ENCODE measurements at places on chromosomes 6 and 20.

DNA sequence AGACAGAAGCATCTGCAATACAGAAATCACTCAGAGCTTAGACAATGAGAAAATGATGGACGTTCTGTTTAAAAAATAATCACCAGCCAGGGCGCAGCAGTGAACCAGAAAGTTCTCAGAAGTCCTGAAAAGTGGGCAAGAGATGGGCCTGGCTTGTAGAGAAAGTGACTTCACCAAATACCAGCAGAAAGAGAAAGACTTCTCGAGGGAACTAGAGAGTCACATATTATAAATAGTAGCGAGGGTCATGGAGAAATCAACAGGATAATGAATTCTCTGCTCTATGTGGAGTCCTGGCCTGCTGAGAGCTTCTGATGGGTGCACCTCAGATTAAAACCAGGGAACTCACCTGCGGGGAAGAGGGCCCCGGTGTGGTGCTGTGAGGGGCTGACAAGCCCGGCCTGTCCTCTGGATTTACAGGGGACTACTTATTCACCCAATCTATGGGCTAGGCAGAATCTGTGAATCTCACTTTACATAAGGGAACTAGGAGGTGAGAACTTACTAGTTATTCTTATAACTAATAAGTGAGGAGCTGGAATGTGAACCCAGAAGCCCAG is 5.6 kb upstream of the RAMACL start:
- no peak for DNase-seq

DNA sequence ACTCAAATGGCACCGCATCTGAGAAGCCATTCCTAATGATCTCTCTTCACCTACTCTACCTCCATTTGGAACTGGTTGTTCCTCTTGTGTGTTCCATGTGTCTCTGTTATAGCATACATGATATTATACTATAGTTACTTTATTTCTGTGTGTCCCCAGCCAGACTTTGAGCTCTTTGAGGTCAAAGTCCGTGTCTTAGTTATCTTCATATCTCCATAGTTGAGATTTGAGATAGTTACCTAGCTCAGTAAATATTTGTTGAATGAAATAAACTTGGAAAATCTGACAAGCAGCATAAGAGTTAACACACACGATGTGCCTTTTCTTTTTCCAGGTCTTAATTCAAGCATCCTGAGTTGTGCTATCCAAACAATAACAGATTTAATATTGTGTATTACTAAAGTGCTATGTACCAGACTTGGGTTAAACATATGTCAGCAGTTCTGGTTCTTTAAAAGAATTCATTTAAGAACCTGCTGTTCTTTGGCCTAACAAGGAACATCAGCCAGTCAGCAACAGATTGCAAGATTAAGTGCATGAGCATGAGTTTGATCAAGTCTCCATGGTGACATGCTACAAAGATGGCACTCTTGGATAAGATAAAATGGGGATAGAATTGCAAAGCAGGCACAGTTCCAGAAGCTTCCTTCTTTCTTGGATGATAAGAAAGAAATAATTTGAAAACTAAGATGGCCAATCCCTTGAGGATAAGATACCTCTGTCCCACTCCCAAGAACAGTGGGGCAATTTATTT is 8.7 kb upstream of the TNFRSF21 start:
- DNase-seq, result no peak

DNA sequence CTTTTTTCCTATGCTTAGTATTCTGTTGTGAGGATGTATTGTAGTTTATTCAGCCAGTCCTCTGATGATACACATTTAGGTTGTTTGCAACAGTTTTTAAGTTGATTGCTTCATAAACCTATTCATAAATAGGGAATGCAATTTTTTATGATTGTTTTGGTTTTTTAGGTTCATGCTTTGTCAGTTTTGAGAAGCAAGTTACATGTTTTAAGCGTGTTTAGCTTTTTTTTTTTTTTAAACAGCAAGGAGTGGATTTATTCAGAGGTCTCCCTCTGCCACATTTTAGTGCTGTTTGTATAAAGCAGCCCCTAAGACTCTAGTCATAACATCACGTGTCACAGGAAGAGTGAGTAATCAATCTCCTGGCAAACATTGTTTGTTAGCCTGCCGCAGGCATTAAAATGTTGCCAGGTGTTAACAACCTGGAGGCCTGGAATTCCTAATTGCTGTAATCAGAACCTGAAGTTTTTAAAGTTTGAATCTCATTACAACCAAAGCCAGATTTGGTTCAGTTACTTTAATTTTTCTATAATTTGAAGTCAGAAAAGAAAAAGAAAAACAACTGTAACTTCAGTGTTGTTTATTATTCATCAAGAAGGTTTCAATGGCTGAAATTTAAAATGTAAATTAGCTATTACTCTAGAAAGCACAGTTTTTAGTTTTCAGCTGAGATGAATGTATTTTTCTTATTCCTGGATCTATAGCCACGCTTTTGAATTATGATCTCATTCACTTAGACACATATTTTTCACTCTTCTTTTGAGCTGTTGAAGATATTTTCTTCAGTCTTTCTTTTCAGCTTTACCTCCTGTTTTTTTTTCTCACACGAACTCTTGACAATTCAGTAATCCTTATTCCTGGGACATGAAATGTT is 59.2 kb downstream of the KCNS1 start:
- DNase-seq, result no peak

DNA sequence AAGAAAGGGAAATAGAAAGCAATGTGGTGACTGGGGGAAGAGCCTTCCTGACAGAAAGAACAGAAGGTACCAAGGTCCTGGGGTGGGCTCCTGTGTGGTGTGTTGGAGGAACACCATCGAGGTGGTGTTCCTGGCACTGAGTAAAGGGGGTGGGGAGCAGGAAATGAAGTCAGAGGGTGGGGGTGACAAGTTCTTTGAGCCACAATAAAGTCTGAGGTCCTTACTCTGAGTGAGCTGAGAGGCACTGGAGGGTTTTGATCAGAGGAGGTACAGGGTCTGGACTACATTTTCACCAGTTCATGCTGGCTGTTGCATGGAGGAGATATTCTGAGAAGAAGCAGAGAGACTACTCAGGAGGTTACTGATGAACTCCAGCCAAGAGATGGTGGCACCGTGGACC is 198.2 kb downstream of the GMPR start:
- peak; percentile 41 for DNase-seq

- no peak for DNase-seq
Measured at GRCh38 chr6:55136916-55137315, 37.4 kb upstream of the HCRTR2 start.

DNA sequence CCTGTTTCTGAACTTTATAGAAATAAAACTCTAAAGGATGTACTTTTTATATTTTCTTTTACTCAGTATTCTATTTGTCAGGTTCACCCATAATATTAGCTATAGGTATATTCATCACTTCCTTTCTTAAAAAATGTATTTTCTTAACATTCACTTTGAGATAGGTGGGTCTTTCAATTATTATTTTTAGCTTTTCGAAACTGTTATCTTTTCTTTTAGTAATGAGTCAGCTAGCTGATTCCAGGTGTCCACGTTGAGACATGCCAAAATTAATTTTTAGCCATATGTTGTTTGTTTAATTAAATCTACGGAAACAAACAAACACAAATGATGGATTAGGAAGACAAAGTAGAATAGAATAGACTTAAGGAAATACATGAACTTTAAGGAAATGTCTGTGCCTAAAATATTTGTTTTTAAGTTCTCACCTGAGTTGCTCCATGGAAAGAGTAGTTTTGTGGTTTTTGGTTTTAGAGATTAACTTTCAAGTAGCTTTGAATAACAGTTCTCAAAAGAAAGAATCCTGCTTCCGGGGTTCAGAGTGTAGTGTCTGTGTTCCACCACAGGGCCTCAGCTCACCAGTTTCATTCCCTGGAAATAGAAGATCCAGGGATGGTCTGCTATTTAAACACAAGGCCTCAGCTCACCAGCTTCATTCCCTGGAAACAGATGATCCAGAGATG is 435.0 kb downstream of the HAO1 start:
- no peak for DNase-seq
